Kidney epithelial cell (primary cell): ENCODE measurements at places on chromosomes 5 and 9.

DNA sequence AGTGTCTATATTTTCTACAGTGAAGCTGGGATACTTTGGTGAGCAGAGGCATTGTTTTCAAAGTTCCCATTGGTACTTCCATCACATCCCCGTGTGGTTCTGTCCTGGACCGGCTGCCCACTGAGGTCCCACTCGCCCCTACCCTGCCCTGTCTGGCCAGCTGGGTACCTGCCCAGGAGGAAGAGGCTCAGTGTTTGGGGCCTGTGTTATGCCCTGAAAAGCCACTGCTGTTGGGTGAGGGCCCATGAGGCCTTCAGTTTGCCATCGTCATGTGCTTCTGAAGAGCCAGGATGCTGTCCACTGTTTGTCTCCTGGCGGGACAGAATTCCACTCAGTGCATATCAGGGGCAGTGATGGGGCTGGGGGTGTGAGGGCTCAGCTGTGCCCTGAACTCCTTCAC is 2.6 kb upstream of the CEP72 start:
- no peak for DNase-seq

- no peak for DNase-seq
Measured at GRCh38 chr9:21796768-21797167, 5.7 kb upstream of the MTAP start.

GRCh38 chr9:129665389-129665775 is at the start of gene PRRX2:
Gene PRRX2 (plus strand): TSS chr9:129665647. CDS start chr9:129665868, 221 bp downstream.
- no peak for DNase-seq

GRCh38 chr5:34657274-34657921 is 1.3 kb downstream of the RAI14 start:
- no peak for DNase-seq

DNA sequence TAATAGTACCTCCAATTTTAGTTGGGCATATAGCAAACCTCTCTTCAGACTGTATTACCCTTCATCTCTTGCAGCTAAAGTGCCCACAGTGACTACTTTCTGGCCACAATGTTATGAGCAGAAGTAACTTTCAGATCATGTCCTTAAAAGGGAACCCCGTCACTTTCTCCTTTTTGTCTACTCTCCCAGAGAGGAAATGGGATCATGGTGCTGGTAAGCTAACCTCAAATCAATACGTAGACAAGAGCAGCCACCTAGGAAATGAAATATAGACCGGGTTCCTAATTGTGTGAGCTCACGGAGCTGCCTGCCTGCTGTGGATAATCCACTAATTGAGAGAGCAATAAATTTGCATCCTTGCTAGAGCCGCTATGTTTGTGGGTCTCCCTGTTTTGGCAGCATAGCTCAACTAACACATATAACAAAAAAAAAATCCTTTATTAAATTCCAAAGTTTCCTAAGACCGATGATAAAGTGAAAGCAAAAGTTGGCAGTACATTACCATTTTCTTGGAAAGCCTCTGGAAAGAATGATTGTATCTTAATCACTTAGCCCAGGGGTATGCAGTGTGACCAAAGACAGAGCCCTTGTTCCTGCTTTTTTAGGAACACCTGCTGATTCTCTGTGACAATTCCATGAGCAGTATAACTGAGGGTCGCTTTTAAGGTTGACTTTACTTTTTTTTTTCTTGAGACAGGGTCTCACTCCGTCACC is 5.6 kb upstream of the IL7R start:
- DNase-seq = no peak

DNA sequence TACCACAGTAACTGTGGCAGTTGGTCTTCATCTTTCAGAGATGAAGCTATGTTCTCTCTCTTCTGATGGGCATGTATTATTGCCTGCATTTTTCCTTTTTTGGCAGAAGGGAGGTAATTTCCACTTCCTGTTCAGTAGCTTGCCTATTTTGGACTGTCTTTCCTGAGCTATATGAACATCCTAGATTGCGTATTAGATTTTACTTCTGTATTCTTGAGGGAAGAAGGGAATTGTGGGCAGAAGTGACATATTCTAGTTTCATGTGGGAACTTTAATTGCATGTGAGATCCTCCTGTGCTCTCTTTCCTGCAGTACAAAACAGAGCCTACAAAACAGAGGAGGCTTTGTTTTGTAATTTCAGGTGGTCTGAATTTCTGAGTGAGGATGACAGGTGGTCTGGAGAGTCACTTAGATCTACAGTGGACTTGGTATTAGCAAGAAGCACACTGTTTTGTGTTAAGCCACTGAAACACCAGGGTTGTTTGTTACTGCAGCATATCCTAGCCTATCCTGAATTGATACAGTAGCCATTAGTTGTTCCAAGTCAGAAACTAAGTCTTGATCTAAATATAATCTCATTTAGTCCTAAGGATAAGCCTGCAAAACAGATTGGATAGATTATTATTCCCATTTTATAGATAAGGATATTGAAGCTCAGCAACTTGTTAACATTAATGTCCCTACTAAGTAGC is 68.1 kb downstream of the AOPEP start:
- no peak for DNase-seq

GRCh38 chr5:108093186-108093585 is 288.7 kb downstream of the FBXL17 start:
- no peak for DNase-seq

GRCh38 chr5:37723162-37723961 is 116.5 kb downstream of the GDNF start:
- no peak for DNase-seq

GRCh38 chr5:145362266-145362665 is 472.9 kb downstream of the PRELID2 start:
- peak; percentile 54 for DNase-seq

DNA sequence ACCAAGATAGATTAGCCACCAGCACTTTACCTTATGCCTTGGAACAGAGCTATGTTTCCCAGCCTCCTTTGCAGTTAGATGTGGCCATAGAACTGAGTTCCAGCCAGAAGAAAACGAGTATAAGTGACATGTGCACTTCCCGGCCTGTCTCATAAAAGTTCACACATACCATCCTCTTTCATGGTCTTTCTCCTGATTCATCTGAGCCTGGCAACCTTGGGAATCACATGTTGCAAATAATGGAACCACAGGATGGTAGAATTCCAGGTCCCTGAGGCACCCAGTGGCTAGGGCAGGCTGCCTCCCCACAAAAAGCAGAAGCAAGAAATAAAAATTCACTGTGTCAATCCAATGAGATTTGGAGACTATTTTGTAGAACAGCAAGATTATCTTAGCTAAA is 128.1 kb downstream of the PDE4D start:
- DNase-seq = no peak

- no peak for DNase-seq
Measured at GRCh38 chr5:109529520-109529919, 119.7 kb upstream of the PJA2 start.

DNA sequence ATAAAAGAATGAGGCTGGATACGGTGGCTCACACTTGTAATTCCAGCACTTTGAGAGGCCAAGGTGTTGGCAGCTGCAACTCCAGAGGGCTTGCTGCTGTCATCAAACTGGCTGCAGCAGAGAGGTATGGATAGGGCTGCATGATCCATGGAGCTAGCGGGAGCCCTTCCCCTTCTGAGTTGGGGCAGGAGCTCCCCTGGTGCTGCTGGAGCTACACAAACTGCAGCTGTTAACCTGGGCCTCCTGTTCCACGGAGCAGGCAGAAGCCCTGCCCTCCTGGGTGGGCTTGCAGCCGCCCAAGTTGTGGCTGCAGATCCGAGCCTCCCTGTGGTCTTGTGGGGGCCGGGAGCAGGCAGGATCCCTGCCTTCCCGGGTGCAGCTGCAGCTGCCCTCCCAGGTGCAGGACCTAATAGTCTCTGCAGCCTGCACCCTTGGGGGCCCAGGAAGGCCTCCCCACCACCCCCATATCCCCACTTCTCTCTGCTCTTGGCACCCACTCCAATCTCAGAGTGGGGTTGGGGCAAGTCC is 15.8 kb downstream of the CDC25C start:
- no peak for DNase-seq

DNA sequence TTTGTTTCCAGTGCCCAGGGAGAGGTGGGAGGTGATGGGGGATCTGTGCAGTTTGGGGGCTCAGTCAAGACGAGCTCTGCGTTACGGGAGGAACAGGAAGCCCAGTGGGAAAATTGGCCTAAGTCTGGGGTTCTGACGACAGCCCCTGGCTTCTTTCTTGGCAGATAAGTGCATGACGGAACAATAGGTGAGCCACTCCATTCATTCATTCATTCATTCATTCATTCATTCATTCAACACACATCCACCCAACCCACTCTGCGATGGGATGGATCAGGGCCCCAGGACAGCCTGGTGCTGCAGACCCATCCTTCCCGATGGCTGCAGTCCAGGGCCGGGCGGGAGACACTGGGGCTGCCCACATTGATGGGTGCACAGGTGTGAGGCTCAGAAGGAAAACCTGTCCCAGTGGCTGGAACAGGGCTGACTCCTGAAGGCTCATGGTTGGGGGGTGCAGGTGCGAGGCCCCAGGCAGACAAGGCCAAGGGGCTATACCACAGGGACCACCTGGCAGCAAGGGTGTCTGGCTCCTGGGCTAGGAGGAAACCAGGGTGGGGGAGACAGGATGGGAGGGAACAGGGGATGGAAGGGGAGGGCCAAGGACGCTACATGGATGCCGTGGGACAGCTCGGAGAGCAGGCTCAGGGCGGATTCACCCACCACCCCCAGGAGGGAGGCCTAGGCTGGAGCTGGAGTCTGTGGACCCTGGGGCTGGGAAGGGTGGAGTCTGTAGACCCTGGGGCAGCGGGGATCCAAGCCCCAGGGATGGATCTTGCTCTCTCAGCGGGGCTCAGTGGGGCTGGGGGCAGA is 1.9 kb upstream of the LCNL1 start:
- no peak for DNase-seq

GRCh38 chr5:42491699-42492098 is 68.5 kb downstream of the GHR start:
- DNase-seq = no peak

DNA sequence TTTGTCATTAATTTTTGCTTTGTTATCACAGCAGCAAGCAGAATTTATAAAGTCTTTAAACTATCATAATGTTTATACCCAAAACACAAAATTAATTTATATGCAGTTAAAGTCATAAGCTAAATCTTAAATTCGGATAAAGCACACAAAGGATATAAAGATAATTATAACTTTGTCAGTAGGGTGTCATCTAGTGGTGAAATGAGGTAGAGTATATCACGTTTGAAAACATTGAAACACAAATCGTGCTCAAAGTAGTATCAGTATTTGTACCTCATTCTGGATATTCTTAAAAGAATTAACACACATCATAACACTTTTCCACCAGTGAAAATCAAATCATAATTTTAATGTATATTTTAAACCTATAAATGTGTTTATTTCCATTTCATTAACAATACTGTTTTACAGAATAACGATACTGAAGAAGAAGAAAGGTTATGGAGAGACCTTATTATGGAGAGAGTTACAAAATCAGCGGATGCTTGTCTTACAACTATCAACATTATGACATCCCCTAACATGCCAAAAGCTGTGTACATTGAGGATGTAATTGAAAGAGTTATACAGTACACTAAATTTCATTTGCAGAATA is 129.5 kb downstream of the NIPBL start:
- no peak for DNase-seq

DNA sequence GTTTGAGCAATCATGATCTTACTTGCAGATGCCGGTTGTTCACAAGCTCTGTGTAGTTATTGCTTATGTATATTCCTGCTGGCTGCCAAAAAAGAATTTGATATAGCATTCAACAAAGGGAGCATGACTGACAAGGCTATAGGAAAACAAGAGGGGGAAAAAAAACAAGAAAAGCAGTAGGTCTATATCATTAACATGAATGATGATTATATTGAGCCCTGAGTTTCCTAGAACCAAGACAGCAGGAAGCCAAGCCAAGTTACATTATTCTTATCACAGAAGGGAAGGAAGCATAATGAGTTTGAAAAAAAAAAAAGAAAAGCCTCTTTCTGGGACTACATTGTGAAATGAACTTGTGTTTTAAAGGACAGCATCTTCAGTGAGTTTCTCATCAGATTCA is 41.0 kb downstream of the TSTD2 start:
- no peak for DNase-seq

DNA sequence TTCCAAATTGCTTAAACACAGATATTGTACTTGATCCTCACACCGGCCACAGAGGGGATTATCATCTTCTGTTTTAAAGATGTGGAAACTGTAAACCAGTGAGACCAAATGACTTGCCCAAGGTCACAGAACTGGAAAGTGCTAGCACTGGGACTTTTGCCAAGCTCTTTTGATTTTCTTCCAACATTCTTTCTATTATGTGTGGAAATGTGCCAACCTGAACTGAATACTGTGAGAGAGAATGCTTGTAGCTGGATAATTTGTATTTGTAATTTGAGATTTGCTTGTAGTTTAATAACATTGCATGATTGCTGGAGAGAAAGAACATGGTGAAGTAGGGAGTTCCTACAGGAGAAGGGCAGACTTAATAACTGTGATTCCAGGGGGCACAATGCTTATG is 977.9 kb upstream of the NUDT12 start:
- DNase-seq = no peak

DNA sequence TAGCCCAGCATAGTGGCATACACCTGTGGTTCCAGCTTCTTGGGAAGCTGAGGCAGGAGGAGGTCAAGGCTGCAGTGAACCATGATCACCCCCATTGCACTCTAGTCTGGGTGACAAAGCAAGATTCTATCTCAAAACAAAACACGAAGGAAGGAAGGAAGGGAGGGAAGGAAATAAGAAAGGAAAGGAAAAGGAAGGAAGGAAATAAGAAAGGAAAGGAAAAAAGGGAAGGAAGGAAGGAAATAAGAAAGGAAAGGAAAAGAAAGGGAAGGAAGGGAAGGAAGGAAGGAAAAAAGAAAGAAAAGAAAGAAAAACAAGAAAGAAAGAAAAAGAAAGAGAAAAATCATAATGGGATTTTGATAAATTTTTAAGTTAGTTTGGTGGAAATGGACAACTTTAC is 3.1 kb upstream of the STX17 start:
- DNase-seq = no peak

DNA sequence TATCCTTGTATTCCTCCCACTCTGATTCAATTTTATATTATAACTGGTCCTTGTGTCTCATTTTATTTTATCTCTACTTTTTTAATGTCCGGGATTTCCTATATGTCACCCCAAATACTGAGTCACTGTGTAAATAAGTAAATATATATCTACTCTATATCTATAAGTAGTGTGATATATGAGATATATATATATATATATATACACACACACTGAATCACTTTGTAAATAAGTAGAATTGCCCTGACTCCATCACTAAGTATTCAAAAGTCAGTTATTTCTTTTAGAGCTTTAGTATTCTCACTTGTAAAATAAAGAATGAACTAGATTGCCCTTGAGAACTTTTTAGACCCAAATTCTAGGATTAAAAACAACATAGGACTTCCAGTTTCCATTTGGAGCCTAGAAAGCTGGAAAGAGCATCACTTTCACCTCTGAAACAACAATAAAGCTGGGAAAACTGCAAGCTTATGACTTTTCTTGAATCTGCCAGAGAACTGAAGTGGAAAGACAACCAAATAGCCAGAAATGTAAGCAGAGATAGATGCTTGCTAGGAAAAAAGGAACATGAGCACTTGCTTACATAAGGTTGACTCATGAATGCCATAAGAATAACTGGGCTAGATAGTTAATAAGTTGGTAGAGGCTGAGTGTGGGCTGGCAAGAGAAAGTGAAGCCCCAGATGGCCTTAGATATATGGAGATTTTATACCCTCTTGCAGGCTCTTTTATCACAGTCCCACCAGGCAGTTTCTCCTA is 171.1 kb upstream of the TLX3 start:
- DNase-seq = peak; percentile 50
